ENCODE measurements at places on chromosomes 7 and 10.
A peak's percentile ranks its signal among the peaks of the same experiment; 100 is the strongest.

DNA sequence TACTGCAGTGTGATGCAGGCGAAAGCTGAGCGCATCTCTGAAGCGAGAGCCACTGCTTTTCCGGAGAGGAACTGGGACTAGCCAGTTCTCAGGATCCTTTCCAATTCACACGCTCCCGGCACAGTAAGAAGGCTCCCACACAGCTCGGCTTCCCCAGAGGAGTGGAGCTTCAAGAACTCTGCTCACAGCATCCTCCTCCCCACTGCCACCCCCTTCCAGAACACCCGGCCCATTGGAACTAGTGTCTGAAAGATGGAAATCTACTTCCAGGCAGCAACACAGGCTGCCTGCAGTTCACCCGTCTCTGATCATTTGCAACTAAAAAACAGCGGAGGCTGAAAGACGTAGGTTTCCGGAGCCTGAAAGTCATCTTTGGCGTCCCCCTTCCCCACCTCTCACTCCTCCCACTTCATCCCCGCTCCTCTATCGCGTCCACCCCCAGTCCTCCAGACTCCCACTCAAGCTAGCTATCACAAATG is at the start of gene DGKB:
Gene DGKB, minus strand, starts transcription at position 163 of the 479 bp plus-strand sequence.
- DNase-seq: peak; percentile 12

DNA sequence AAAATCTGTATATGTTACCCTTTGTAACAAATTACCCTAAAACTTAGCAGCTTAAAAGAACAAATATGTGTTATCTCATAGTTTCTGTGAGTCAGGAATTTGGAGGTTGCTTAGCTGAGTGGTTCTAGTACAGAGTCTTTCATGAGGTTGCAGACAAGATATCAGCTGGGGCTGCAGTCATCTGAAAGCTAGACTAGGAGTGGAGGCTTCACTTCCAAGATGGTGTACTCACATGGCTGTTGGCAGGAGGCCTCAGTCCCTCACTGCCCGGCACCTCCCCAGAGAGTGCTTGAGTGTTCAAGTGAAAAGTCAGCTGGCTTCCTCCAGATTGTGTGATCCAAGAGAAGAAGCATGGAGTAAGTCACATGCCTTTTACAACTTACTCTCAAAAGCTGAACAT is 16.9 kb upstream of the GGCT start:
- DNase-seq: no peak

- DNase-seq: no peak
These were observed 211.1 kb upstream of the RNF32 start for GRCh38 chr7:156429514-156429913.

DNA sequence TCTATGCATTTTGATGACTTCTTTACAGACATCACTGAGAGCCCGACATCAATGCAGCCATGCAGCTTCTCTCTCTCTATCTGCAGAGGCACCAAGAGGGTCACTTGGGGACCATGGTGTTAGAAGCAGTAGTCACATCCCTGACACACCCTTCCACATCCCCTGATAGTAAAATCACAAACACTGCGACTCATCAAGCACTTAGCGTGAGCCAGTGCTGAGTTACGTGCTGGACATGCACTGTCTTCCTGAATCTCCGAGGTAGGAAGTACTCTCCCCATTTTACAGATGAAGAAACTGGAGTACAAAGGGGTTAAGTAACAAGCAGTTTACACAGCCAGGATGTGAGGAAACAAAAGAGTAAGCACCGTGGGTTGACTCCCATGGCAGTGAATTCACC is 109.2 kb downstream of the OSBPL3 start:
- DNase-seq: no peak

DNA sequence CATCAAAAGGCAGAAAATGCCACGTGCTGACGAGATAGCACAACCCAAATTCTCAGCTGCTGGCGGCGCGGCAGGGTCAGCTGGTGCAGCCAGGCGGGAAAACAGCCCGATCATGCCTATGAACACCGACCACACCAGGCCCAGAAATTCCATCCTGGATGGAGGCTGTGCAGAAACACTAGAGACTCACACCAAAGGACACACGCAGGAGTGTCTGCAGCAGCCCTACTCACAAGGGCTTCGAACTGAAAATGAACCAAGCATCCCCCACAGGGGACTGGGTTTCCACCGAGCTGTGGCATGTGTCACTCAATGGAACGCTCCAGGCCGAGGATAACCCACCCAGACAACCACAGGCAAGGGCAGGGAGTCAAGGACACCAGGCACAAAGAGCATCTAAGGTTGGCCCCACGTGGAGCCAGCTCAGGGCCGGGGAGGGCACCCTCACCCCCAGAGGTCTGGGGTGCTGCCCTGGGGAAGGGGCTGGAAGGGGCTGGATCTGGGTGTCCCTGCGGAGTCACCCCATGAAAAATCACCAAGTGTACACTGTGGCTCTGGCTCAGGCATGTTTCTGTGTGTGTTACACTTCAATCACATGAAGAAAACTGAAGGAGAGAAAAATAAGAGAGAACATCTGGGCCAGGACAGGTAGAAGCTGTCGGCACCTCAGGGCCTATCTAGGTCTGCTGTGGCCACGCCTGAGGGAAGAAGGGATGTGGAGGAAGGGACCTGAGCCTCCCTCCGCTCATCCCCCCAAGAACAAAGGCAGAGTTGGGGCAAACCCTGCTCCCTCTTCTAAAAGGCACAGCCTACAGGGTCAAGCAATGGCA is 33.0 kb downstream of the RASGEF1A start:
- DNase-seq: no peak

DNA sequence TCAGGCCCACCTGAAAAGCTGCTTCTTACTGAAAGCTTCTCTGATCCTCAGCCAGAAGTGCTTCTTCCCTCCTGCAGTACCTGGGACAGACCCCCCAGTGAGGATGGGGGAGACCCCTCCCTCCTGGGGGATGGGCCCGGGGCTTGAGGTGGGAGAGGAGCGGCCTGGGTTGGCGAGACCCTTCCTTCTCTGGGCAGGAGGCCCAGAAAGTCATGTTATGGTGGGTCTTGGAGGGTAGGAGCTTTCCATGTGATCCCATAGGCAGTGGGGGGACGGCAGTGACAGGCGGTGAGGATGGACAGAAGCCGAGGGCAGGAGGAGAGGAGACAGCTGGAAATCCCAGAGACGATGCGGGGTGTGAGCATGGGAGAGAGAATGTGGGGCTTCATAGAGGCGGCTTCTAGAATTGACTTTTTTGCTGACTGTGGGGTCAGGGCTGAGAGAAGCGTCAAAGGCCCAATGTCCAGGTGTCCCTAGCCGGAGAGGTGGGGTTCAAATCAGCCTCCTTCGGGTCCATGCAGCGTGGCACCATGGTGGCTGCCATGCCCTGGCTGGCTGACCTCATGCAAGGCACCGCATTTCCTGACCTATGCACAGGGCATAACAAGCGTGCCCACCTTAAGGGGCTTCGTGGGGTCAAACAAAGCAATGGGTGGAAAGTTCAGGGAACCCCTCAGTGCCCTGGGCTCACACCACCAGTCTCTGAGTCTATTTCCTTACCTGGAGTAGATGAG is 154.0 kb downstream of the UBE2H start:
- no peak for DNase-seq

DNA sequence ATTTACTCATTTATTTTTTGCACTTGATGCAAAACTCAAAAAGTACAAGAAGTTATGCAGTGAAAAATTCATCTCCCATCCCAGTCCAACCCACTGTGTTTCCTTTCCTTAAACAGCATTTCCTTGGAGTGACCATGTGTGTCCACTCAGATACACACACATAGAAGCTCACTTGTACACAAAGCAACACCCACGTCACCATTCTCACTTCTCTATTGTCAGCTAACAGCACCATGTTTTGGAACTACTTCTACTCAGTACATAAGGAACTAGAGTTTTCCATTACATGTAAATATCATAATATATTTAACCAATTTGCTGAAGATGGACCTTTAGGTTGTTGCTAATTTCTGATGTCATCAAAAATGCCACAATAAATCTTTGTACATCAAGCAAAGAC is 167.6 kb downstream of the GRID1 start:
- no peak for DNase-seq

GRCh38 chr10:8035641-8036470 is 18.6 kb upstream of the GATA3 start:
- no peak for DNase-seq

DNA sequence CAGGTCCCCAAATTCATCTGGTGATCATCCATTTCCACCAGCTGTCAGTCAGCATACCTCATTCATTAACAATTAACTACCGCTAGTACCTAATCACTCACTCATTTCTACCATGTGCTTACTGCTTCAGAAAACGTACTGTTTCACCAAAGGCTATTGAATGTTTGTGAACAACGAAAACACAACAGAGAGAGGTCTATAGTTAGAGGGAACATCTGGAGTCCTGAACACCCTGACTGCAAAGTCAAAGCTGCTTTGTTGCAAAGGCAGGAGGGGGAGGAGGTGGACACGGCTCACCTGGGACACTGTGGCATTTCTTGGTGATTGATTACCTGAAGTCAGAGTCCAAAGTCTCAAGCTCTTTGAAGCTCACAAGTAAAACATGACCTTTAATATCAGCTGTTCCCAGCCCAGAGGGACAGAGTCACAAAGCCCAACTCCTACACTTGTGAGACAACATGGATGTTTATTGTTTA is 342.3 kb upstream of the ADARB2 start:
- no peak for DNase-seq

- DNase-seq: no peak
These were observed 93.8 kb downstream of the STRA8 start for GRCh38 chr7:135327458-135327857.

GRCh38 chr7:610531-611280 is 91.1 kb upstream of the PDGFA start:
- no peak for DNase-seq

DNA sequence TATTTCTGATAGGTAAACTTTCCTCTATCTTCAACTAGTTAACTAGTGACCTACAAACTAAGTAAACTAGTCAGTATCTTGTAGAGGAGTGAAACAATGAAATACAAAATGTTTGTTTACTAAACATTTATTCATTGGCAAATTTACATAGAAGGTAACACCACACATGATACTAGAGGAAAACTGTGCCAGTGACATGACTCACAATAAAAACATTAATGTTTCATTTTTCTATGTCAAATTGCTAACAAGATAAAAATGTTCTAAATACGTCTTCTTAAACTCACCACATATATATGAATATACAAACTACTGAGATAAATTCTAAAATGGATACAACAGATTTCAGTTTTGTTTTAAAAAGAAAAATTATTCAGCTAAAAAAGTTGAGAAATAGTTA is 471.3 kb downstream of the PARD3 start:
- no peak for DNase-seq

- DNase-seq: no peak
These were observed 38.3 kb upstream of the KLHL7 start for GRCh38 chr7:23067271-23067670.

DNA sequence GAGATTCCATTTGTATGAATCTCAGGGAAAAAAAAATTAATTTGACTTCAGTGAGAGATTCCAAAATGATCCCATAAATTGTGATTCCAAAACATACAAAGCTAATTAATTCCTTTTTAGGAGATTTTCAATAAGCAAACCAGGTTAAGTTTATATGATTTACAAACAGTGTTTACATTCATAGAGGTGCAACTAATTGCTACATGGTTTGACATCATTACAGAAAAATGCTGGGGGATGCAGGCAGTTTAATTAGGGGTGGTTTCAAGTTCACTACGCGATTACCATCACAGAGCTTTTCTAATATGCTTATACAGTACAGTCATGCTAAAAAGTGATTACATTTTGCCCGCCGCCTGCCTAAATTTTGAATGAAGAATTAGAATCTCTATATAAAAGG is 143.2 kb upstream of the MGMT start:
- DNase-seq: no peak

DNA sequence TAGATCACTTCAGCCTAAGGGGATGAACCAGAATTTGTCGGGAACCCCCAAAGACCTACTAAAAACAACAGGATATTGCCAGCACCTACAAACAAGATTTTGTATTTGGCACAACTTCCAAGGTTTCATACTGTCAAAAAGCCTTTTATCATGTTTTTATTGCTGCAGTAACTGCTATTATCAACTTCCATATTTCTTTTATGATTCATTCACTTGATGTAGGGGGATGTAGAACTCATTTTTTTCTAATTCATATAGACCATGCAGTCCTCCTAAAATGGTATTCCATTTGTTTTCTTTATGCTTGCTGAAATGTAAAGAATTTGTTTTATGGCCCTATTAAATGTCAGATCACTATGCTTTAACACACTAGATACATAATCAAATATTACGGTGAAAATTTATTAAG is 30.0 kb upstream of the WNT16 start:
- no peak for DNase-seq

DNA sequence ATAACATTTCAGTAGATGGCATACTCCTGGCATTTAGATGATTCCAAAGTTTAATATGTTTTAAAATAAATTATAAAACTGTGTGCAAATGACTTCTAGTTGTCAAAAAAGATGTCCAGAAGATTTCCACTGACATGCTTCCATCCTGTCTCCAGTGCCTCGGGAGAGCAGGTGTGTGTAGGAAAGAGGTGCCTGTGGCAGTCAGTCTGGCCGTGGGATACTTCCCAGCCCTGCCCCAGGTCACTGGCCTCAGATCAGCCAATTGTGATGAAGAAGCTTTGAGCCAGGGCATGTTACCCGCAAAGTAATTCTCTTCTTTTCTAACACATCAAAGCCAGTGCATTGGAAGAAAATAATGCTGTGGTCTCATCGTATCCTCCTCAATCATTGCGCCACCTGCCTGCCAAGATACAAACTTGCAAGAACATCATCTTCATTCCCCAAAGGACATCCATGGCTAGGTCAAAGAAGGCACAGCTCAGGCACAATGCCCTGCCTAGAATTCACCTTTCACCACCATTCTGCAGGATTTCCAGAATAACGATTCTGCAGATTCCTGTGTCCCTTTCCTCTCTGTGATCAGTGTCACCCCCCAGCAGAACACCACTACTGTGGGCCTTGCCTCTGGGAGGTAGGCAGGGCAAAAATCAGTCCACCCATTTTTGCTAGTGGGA is 6.3 kb upstream of the KCNMA1 start:
- no peak for DNase-seq

GRCh38 chr7:91397612-91398011 is 133.4 kb downstream of the FZD1 start:
- no peak for DNase-seq

DNA sequence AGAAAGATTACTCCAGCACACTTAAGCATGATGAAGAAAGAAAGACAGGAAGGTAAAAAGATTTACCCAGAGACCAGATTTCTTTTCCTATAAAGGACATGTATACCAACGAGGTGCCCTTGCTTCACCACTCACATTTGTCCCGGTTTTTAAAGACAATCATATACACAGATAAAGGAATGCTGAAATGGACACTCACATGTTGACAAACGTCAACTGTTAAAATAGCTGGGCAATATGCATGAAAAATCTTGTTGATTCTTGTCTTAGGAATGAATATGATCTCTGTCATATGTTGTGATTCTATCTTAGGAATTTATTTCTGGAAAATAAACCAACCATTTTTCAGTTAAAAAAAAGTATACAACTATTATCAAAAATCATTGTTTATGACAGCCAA is 158.2 kb downstream of the SRPK2 start:
- no peak for DNase-seq

Measured in anterior cingulate cortex (tissue), 58 donors.